ENCODE measurements at places on chromosomes 3 and 15.

DNA sequence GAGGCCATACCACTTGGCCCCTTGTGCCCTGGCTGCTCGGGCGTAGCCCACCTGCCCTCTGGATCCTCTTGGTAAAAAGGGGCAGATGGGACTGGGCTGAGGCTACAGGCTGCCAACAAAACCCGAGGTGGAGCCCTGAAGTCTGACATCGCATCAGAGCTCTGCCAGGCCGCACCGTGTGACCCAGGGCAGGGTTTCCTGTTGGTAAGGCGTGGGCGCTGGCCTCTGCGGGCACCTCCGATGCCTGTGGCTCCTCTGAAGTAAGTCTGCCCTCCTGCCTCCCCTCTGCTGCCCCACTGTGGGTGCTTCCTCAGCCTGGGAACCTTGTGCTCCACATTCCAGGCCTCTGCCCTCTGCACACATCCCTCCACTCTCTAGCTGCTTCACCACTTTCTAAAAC, 8.9 kb downstream of the CHDH start:
- no peak for DNase-seq

GRCh38 chr15:88484682-88485331, 17.3 kb downstream of the MRPS11 start:
- DNase-seq = no peak

DNA sequence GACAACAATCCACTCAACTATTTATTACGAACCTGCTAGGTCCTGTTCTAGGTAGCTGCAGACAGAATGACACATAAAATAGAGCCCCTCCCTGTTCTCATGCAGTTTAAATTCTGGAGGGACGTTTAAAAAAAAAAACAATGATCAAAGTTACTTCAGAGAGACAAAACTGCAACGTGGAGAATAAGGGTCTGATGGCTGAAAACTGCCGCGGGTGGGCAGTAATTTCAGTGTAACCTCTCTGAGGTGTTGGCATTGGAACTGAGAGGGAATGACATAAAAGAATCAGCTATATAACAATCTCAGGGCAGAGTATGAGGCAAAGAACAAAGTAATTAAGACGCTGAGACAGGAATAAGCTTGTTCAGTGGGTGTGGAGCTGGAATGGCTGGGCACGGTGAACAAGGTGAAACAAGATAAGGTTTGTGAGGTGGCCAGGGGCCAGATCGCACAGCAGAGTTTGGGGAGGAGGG, 19.5 kb downstream of the TBL1XR1 start:
- DNase-seq = peak; percentile 36

DNA sequence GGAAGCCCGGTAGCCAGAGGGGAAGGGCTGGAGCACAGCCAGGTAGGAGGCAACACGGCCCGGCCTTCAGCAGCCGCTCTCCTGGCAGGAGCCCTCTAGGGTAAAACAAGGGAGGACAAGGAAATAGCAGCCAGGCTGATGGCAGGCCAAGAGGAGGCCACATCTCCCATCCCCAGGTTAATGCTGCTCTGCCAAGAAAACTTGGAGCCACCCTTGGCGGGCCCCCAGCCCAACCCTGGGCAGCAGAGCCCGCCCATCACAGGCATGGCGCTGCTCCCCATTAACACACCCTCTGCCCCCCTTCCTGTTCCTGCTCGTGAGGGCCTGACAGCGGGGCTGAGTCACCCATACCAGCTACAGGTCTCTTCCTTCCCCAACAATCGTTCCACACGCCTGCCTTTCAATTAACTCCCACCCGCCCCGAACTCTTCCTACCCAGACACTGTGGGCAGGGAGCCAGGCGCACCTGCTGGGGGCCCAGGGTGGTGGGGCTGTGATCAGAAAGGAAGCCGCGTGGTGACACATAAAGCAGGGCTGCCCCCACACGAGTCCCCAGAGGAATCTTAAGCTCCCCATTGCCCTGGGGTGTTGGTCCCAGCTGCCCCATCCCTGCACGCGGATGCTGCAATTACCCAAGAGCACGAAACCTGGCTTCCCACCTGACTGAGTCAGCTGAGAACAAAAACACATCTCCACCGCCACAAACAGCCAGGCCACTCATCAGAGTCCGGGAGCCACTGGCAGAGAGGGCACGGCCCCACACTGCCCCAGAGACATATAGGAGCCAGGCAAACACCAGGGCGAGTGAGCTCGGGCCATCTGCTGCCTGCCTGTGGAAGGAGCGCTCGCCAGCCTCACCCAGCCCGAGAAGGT, at the start of gene C15orf62:
Gene C15orf62 (plus strand): TSS at position 707 of the 873 bp plus-strand sequence. CDS start 516 bp downstream, outside the sequence.
- DNase-seq = peak; percentile 88

DNA sequence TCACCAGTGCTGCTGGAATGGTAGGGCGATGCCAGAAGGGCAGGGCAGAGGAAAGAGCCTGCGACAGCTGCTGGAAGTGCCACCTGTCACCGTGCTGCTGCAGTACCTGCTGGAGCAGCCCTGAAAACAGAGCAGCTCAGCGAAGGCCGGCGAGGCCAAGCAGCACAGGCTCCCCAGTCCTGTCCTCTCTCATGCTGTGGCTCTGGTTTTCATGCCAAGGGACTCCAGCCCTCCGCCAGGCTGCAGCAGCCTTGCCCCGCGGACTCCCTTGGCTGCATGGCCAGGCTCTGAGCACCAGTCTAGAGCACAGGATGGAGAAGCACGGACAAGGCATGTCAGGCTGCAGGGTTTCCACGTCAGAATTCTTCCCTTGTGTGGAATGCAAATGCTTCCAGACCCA, 43.9 kb downstream of the ADCY5 start:
- DNase-seq = peak; percentile 68

DNA sequence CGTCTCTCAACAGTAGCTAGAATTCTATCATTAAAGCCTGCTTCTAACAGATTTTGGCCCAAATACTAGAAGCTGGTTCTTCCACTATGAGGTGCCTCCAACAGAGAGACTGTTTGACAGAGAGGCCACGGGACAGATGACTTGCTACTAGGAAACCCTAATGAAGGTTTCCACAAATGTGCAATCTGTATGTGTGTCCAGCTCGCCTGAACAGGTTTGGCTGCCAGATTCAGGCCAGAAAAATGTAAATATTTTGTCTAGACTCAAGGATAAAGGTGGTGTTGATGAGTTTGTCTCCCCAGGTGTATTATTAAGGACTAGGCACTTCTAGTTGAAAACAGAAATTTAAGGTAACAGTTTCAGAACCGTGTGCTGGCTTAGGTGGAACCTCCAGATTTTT, 91.6 kb upstream of the TRIM42 start:
- no peak for DNase-seq

- peak; percentile 61 for DNase-seq
These were observed 14.9 kb downstream of the CHST2 start for GRCh38 chr3:143134471-143134870.
